ENCODE measurements at places on chromosomes 4 and X. TPM values are rescaled to one million over a fixed set of nuclear protein-coding genes. Genes with fewer than 3 reads are reported as not detected.

PAGE1 gene
- not detected for total RNA-seq

DNA sequence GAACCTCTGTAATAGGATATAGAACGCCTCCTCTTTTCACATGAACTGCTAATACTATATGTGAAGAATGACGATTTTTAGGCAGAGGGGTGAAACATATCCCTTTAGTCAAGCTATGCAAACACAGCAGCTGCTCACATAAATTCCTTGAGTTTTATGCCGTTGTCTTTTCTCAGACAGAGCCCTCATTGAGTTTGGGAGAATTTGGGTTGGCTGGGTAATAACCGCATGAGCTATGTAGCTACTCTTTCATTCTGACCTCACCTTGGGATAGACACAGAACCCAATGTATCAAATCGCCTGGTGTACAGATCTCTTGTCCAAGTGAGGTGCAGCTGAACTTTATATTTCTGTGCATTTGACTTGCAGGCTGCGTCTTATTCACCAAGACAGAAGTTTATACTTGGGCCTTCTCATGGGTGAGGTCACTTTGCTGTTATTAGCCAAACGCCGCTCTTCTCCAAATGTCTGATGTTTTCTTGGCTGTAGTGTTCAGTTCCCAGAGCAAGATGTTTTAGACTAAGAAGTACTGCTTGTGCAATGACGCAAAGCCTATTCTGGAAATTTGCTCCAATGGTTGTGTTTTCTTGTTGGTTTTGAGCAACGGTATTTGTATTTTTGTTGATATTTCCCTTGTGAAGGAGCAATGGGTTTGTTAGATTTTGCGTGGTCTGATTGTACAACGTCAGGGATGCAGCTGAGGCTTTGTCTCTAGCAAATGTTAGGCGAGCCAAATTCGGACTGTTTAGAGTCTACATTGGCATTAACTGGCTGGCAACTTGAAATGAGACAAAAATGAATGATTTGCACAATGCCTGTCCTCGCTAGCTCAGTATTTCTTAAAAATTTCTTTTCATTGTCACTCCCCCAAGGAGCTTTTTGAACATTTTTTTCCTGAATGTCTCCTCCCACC lies 11.2 kb upstream of the SPARCL1 start:
- no peak overlapping the region for H3K4me3 ChIP-seq
- no peaks in the 10 kb centered on the region for H3K4me1 ChIP-seq
- no peaks in the 10 kb centered on the region for H3K36me3 ChIP-seq
- no peak overlapping the region for H3K27ac ChIP-seq

DNA sequence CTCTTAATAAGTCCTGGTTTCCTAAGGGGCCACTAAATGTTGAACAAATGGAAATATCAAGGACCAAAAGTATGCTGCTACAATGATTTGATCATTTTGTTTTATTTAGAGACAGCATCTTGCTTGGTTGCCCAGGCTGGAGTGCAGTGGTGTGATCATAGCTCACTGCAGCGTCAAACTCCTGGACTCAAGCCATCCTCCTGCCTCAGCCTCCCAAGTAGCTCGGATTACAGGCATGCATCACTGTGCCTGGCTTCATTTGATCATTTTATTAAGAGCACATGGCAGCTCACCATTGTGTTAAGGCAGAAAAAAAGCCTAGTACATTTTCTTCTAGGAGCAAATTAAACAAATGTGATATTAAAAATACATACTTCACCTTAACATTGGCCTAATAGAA lies 52.7 kb downstream of the DCLK2 start:
- H3K4me3 ChIP-seq: no peak overlapping the region
- H3K27ac ChIP-seq: no peak overlapping the region
- peaks cover 29% of the 10 kb centered on the region for H3K4me1 ChIP-seq
- no peak for DNase-seq
- no peaks in the 10 kb centered on the region for H3K36me3 ChIP-seq

ZNF81 gene
- total RNA-seq: 15.3 TPM

DNA sequence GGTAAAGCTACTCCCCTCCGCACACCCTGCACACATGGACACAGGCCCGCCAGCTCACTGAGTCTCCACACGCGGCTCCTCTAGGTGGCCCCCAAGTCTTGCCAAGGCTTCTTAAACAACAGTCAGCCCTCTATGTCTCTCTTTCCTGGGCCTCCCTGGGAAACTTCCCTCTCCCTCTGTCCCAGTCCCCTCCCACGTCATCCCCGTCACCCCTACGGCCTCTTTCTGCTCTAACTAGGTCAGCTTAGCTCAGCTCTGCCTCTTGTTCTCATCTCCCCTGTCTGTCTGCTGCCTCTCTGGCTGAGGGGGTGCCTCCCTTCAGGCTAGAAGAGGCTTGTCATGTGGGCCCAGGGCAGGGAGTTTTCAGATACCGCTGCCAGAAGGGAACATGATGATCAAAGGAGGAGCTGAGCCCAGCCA lies 38.8 kb downstream of the SEPTIN6 start:
- DNase-seq: no peak
- peaks cover 63% of the 10 kb centered on the region for H3K36me3 ChIP-seq
- H3K27me3 ChIP-seq: no peaks in the 10 kb centered on the region
- peaks cover 6% of the 10 kb centered on the region for H3K4me1 ChIP-seq
